ENCODE measurements at places on chromosomes 16 and 17. TPM values are rescaled to one million over a fixed set of nuclear protein-coding genes. Genes with fewer than 3 reads are reported as not detected.
A peak's percentile ranks its signal among the peaks of the same experiment; 100 is the strongest.

DNA sequence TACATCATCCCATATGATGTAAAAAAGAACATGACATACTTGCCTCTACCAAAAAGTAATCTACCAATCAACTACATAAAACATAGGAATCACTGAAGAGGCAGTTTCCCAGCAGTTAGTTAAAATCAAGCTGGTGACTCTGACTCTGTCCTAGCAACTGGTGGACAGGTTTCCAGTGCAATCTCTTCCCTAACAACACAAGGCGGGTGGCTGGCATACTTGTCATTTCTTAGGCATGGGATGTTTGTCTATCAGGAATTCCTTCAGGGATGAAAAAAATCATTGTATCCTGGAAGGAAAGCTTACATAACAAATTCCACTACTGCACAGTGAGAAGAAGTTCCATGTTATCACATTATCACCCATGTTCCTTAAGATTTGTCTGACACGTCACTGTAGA is 50.9 kb downstream of the HELZ start:
- DNase-seq, result no peak
- no peak overlapping the region for H3K4me3 ChIP-seq
- no peaks in the 10 kb centered on the region for H3K27me3 ChIP-seq
- H3K4me1 ChIP-seq, result peaks cover 3% of the 10 kb centered on the region
- peaks cover 15% of the 10 kb centered on the region for H3K36me3 ChIP-seq
- no peak overlapping the region for H3K27ac ChIP-seq

Gene MT1A
- 1.2 TPM for total RNA-seq

DNA sequence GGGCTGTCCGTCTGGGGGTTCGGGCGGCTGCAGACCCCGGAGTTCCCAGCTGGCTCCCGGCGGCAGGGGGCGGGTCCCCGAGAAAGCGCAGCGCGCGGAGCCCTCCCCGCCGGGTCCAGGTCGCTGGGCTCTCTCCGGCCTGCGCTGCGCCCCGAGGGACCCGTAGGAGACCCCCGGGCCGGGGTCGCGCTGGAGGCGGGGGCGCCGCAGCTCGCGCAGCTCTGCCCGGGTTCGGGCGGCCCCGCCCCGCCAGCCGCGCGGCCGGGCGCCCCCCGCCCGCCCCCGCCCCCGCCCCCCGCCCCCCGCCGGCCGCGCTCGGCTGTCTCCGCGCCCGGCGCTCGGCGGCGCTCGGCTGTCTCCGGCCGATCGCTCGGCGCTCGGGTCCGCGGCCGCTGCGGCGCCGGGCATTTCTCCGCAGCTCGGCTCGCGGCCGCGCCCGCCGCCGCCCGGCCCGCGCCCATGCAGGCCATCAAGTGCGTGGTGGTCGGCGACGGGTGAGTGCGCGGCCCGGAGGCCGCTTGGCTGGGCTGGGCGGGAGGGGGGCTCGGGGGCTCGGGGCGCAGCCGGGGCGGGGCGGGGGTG is at the start of gene RAC3:
Gene RAC3, plus strand, starts transcription at position 376 of the 582 bp plus-strand sequence. Its CDS starts 84 bp downstream, at position 460.
- H3K36me3 ChIP-seq, result no peaks in the 10 kb centered on the region
- no peak for DNase-seq
- H3K4me1 ChIP-seq, result peaks cover 40% of the 10 kb centered on the region
- peak within 1 kb of the TSS; percentile 68 for H3K4me3 ChIP-seq

DNA sequence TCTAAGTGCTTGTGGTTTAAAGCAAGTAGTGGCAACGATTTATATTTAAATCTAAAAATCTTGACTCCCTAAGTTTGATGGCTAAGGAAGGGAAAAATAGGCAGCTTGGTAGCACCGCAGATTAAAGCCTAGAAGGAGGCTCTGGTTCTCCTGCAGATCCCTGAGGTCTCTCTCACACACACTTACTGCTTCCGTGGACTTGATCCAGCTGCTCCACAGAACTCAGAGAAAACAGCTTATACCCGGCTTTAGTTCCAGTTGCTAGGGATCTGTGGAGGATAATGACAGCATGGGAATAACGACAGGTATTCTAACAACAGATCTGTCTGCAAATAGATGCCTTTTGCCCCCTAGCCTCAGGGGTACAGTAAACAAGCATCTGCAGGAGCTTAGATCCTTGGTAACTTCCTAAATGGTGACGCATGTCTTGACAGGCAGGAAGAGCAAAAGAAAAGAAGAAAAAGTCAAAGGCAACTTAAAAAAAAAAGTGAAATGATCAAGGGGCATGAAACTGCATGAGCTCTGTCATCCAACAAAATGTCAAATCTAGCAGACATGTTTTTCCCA is 4.5 kb downstream of the WIPI1 start:
- peaks cover 53% of the 10 kb centered on the region for H3K36me3 ChIP-seq
- peaks cover 80% of the 10 kb centered on the region for H3K4me1 ChIP-seq
- H3K27ac ChIP-seq, result peak overlapping the region; percentile 98
- H3K4me3 ChIP-seq, result no peak overlapping the region
- DNase-seq, result no peak

GRCh38 chr16:55373489-55373832 is 49.5 kb downstream of the IRX6 start:
- H3K4me1 ChIP-seq, result peaks cover 32% of the 10 kb centered on the region
- peaks cover 11% of the 10 kb centered on the region for H3K27me3 ChIP-seq
- no peaks in the 10 kb centered on the region for H3K36me3 ChIP-seq
- H3K4me3 ChIP-seq, result no peak overlapping the region
- peak overlapping the region; percentile 87 for H3K27ac ChIP-seq

GRCh38 chr17:79832218-79833109 is 6.8 kb downstream of the CBX4 start:
- no peaks in the 10 kb centered on the region for H3K27me3 ChIP-seq
- DNase-seq, result peak; percentile 38
- peak overlapping the region; percentile 63 for H3K4me3 ChIP-seq

Gene ACAP1
- 13.4 TPM for total RNA-seq

Gene AATK
- total RNA-seq, result 2.3 TPM

- DNase-seq, result no peak
- no peak overlapping the region for H3K4me3 ChIP-seq
- H3K27me3 ChIP-seq, result peaks cover 73% of the 10 kb centered on the region
- no peaks in the 10 kb centered on the region for H3K36me3 ChIP-seq
- no peaks in the 10 kb centered on the region for H3K4me1 ChIP-seq
These were observed 14.6 kb upstream of the CLEC10A start for GRCh38 chr17:7094652-7095019.

DNA sequence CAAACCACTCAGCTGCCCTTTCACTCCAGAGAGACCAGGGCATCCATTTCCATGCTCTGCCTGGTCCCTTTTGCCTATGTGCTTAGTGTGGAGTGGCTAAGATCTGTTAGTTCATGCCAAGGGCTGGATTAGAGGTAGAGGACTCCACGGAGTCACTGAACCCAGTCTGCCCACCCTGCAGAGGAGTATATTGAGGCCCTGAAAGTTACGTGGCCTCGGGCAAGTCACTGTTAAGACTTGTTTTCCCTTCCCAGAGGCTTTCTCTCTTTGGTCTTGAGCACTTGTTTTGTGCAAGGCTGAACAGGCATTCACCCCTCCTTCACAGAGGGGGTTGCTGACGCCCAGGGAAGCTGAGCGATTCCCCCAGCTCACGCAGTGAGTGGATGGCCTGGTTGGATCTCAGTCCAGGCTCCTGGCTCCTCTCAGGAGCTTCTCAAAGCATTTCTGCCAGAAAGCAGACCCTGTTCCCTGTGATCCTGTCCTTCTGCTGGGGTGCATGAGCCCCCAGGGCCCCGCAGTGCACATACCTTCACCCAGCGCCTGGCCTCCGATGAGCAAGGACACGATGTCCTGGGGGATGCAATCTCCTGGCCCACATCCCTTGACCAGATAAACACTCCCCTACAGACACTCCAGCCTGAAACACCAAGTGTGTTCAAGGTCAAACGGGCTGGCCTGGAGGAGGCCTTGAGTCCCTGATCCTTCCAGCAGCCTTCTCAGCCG is 153.4 kb upstream of the GSE1 start:
- H3K36me3 ChIP-seq, result no peaks in the 10 kb centered on the region
- peaks cover 55% of the 10 kb centered on the region for H3K4me1 ChIP-seq
- DNase-seq, result peak; percentile 39

Gene SLC5A11
- 0.14 TPM for total RNA-seq

- no peaks in the 10 kb centered on the region for H3K36me3 ChIP-seq
- H3K27ac ChIP-seq, result no peak overlapping the region
These were observed 2.9 kb downstream of the KRT39 start for GRCh38 chr17:40963838-40964237.

DNA sequence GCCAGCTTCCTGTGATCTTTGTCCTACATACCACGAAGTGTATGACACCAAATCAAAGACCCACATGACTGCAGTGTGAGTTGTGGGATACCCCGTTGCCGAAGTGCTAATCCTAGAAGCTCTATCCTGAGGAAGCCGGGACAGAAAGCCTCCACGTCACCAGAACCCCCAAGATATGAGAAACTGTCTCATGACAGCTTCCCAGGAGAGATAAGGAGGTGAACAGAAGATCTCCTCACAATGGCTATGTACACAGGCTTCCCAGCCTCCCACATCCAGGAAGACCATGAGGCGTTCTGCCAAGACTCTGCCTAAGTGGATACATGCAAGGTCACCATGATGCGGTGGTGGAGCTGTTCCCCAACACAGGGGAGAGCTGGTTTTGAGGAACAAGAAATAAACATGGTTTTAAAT is 37.1 kb downstream of the TRIM25 start:
- no peak overlapping the region for H3K27ac ChIP-seq
- no peak for DNase-seq
- no peaks in the 10 kb centered on the region for H3K36me3 ChIP-seq
- H3K4me3 ChIP-seq, result no peak overlapping the region
- peaks cover 6% of the 10 kb centered on the region for H3K4me1 ChIP-seq

Gene RASD1
- total RNA-seq, result 25.4 TPM

Gene FAM234A
- 135 TPM for total RNA-seq

Gene TMC7
- total RNA-seq, result 0.69 TPM

DNA sequence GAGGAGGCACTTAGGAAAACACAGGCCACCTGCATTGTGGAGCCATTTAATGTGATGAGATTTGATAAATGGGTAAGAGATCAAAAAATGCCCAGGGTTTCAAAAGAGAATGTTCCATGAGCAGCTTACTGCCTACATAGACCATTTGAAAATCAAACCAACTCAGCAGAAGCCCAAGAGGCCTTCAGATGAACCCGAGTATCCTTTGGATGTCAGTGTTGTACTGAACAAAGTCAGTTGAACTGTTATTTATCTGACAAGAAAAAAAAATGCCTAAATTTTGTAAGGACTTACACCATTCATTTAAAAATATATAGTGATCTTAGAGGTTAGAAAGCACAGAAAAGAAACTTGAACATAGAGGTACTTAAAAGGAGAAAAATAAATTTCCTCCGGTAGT is 381.7 kb downstream of the ZFHX3 start:
- no peak overlapping the region for H3K4me3 ChIP-seq
- H3K36me3 ChIP-seq, result no peaks in the 10 kb centered on the region
- H3K27me3 ChIP-seq, result no peaks in the 10 kb centered on the region
- H3K27ac ChIP-seq, result no peak overlapping the region
- DNase-seq, result no peak

- DNase-seq, result no peak
- H3K36me3 ChIP-seq, result no peaks in the 10 kb centered on the region
- no peak overlapping the region for H3K4me3 ChIP-seq
- H3K27me3 ChIP-seq, result no peaks in the 10 kb centered on the region
- no peaks in the 10 kb centered on the region for H3K4me1 ChIP-seq
- no peak overlapping the region for H3K27ac ChIP-seq
These were observed 142.8 kb downstream of the PRKCA start for GRCh38 chr17:66445229-66445628.

- H3K36me3 ChIP-seq, result no peaks in the 10 kb centered on the region
- H3K27me3 ChIP-seq, result no peaks in the 10 kb centered on the region
- peaks cover 68% of the 10 kb centered on the region for H3K4me1 ChIP-seq
- no peak overlapping the region for H3K4me3 ChIP-seq
- no peak overlapping the region for H3K27ac ChIP-seq
- no peak for DNase-seq
These were observed 194.3 kb downstream of the CCDC182 start for GRCh38 chr17:57550668-57551315.

GRCh38 chr16:76576526-76576925 is 299.3 kb downstream of the CNTNAP4 start:
- DNase-seq, result no peak
- H3K27ac ChIP-seq, result no peak overlapping the region
- H3K4me1 ChIP-seq, result no peaks in the 10 kb centered on the region
- H3K27me3 ChIP-seq, result no peaks in the 10 kb centered on the region
- H3K36me3 ChIP-seq, result no peaks in the 10 kb centered on the region

Gene KCTD2
- total RNA-seq, result 23.1 TPM

GRCh38 chr17:67208232-67208631 is 36.8 kb downstream of the HELZ start:
- H3K27me3 ChIP-seq, result no peaks in the 10 kb centered on the region
- peaks cover 4% of the 10 kb centered on the region for H3K36me3 ChIP-seq
- H3K4me3 ChIP-seq, result no peak overlapping the region
- no peak for DNase-seq
- no peak overlapping the region for H3K27ac ChIP-seq

Gene SPHK1
- 2.3 TPM for total RNA-seq

Gene YPEL2
- 36.3 TPM for total RNA-seq

Data from left ventricle myocardium inferior (tissue), 1 donor.